ENCODE measurements at places on chromosomes 12 and 14. TPM values are rescaled to one million over a fixed set of nuclear protein-coding genes. Genes with fewer than 3 reads are reported as not detected.

The SLC6A12 gene
- total RNA-seq, result 0.37 TPM

The ENDOU gene
- total RNA-seq, result not detected

The ADAM20 gene
- total RNA-seq, result 0.39 TPM

The GDF11 gene
- total RNA-seq, result 15.4 TPM

The TBX3 gene
- total RNA-seq, result not detected

The RNASE3 gene
- total RNA-seq, result not detected

The TDRD9 gene
- total RNA-seq, result 0.23 TPM

The NGB gene
- not detected for total RNA-seq

The DEPDC4 gene
- 1.8 TPM for total RNA-seq

DNA sequence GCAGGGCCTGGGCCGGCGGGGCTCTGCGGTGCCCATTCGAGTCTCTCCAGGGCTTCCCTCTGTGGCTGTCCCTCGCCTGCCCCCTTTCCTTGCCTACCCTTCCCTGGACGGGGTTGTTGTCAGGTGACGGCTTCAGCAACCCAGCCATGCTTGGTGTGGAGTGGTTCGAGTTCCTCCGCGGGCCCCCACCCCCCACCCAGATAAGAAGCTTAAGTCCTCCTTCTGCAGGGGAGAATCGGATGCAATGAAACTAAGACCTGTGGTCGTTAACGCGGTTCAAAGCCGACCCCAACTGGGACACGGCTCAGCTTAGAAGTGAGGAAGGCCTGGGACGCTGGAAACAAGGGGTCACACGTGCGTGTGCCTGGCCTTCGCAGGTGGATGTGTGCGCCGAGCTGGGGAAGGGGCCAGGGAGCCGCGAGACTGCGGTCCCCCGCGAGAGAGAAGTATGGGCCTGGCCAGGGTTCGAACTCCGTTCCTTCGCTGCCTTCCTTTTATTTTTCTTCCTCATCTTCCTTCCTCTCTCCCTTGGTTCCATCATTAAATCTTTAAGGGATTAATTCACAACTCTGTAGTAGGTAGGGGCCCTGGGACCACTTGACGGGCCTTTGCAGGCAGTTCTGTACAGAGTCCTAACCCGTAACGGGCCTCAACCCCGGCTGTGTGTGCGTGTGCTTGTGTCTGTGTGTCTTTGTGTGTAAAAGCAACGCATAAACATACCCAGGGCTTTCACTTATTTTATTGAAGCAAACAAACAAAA is 3.5 kb downstream of the TTC6 start:
- H3K4me1 ChIP-seq, result peaks cover 7% of the 10 kb centered on the region
- no peak for DNase-seq
- H3K36me3 ChIP-seq, result peaks cover 6% of the 10 kb centered on the region
- H3K4me3 ChIP-seq, result no peak overlapping the region
- H3K27me3 ChIP-seq, result peaks cover 67% of the 10 kb centered on the region
- no peak overlapping the region for H3K27ac ChIP-seq

DNA sequence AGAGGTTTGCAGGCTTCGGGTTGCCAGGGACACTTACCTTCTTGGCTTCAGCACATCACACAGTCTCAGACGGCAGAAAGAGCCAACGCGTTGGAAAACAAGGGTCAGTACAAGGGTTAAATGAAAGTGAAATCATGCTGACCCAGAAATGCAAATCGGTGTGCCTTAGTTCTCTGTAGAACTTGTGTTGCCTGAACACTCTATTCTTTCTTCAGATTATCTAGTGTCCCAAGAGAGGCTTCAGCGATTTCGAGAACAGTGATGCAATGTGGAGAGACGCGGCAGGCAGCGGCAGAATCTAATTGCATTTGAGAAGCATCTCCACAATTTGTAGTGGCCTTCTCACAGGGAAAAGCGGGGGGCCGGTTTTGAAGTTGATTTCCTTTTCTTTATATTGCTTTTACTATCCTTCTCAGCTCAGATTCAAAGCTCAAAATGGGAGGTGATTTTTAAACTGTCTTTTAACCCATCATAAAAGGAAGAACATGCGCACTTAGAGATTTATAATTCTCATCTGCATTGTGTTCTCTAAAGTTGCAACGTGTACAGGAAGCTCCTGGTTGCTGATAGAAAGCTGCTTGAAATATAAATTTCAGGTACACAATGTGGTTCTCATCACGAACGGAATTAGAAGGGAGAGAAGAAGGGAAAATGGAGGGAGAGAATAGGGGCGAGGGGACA is 67.8 kb upstream of the EGLN3 start:
- H3K27me3 ChIP-seq, result no peaks in the 10 kb centered on the region
- H3K4me3 ChIP-seq, result peak overlapping the region; percentile 82
- peaks cover 34% of the 10 kb centered on the region for H3K4me1 ChIP-seq
- H3K27ac ChIP-seq, result peak overlapping the region; percentile 93

- no peak overlapping the region for H3K4me3 ChIP-seq
- peaks cover 29% of the 10 kb centered on the region for H3K36me3 ChIP-seq
- no peaks in the 10 kb centered on the region for H3K27me3 ChIP-seq
- DNase-seq, result no peak
- peaks cover 26% of the 10 kb centered on the region for H3K4me1 ChIP-seq
Observed at GRCh38 chr14:39423793-39424192, 8.4 kb downstream of the FBXO33 start.

- H3K27me3 ChIP-seq, result no peaks in the 10 kb centered on the region
- DNase-seq, result no peak
- H3K4me3 ChIP-seq, result no peak overlapping the region
- H3K36me3 ChIP-seq, result no peaks in the 10 kb centered on the region
Observed at GRCh38 chr14:70759398-70759797, 49.9 kb downstream of the MAP3K9 start.

DNA sequence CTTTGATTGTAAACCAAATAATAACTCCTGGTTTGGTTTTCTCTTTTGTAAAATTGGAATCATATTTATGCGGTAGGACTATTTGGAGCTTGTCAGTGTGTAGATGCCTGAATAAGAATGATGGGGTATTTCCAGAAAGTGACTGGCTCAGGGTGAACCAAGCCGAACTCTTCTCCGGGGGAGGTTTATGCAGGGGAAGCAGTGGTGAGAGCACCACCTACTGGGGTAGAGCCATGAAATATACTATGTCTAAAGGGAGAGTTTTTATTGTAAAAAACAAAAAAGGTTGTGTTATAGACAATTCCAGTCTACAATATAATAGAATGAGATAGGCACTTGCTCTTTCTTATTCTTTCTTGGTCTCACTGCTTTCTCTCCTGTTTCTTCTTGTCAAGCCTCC is 222.9 kb upstream of the SLC16A7 start:
- H3K36me3 ChIP-seq, result no peaks in the 10 kb centered on the region
- no peak overlapping the region for H3K4me3 ChIP-seq

DNA sequence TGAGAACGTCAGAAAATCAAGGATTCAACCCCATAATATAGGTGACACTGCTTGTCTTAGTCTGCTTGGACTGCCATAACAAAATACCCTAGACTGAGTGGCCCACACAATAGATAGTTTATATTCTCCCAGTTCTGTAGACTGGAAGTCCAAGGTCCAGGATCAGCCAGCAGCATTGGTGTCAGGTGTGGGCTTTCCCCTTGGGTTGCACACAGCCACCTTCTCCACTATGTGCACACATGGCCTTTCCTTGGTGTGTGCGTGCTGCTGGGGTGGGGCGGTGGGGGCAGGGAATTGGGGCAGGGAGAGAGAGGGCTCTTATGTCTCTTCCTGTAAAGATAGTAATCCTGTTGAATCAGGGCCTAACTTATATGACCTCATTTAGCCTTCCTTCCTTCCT is 106.4 kb downstream of the SLC25A47 start:
- no peaks in the 10 kb centered on the region for H3K27me3 ChIP-seq
- peaks cover 12% of the 10 kb centered on the region for H3K4me1 ChIP-seq
- no peak for DNase-seq
- H3K4me3 ChIP-seq, result no peak overlapping the region

GRCh38 chr14:91399868-91400640 is 17.6 kb downstream of the CCDC88C start:
- H3K36me3 ChIP-seq, result peaks cover 46% of the 10 kb centered on the region
- peak; percentile 37 for DNase-seq
- peak overlapping the region; percentile 80 for H3K27ac ChIP-seq

DNA sequence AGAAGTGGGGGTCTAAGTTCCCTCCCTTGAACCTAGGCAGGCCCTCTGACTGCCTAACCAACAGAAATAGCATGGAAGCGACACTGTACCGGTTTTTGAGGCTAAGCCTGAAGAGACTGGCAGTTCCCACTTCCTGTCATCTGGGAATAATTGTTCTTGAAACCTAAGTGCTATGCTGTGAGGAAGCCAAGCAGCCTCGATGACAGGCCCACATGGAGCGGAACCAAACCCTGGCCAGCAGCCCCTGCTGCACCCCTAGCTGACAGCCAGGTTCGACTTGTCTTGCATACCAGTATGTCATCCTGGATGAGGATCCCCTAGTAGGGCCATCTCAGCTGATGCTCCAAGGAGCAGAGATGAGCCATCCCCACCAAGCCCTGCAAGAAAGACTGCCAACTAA is 6.4 kb upstream of the GPR68 start:
- no peaks in the 10 kb centered on the region for H3K27me3 ChIP-seq
- peaks cover 51% of the 10 kb centered on the region for H3K36me3 ChIP-seq
- no peak overlapping the region for H3K4me3 ChIP-seq
- no peak for DNase-seq
- H3K27ac ChIP-seq, result peak overlapping the region; percentile 92

- H3K4me1 ChIP-seq, result peaks cover 3% of the 10 kb centered on the region
- H3K4me3 ChIP-seq, result peak overlapping the region; percentile 45
- no peak for DNase-seq
- H3K36me3 ChIP-seq, result no peaks in the 10 kb centered on the region
- H3K27ac ChIP-seq, result no peak overlapping the region
Observed at GRCh38 chr14:23351681-23352505, 794 bp downstream of the SLC22A17 start.

GRCh38 chr12:6158255-6158654 is 33.8 kb upstream of the VWF start:
- no peak overlapping the region for H3K27ac ChIP-seq
- H3K4me3 ChIP-seq, result no peak overlapping the region
- no peaks in the 10 kb centered on the region for H3K36me3 ChIP-seq
- H3K27me3 ChIP-seq, result peaks cover 1% of the 10 kb centered on the region
- no peak for DNase-seq

- H3K27ac ChIP-seq, result no peak overlapping the region
- DNase-seq, result no peak
- H3K4me1 ChIP-seq, result peaks cover 17% of the 10 kb centered on the region
- no peak overlapping the region for H3K4me3 ChIP-seq
Observed at GRCh38 chr14:60089221-60089620, 2.5 kb upstream of the PCNX4 start.

GRCh38 chr12:104303538-104304151 is at the start of gene EID3:
Gene EID3 (plus strand): TSS chr12:104303739. CDS start chr12:104303935, 196 bp downstream.
- H3K27me3 ChIP-seq, result no peaks in the 10 kb centered on the region
- H3K27ac ChIP-seq, result peak within 1 kb of the TSS; percentile 99
- peak within 1 kb of the TSS; percentile 90 for H3K4me3 ChIP-seq
- peaks cover 62% of the 10 kb centered on the region for H3K4me1 ChIP-seq

GRCh38 chr12:116461060-116461459 is 98.1 kb upstream of the MAP1LC3B2 start:
- DNase-seq, result no peak
- no peak overlapping the region for H3K4me3 ChIP-seq
- no peaks in the 10 kb centered on the region for H3K36me3 ChIP-seq
- H3K27ac ChIP-seq, result no peak overlapping the region
- no peaks in the 10 kb centered on the region for H3K4me1 ChIP-seq

- H3K36me3 ChIP-seq, result no peaks in the 10 kb centered on the region
- H3K27ac ChIP-seq, result no peak overlapping the region
- H3K27me3 ChIP-seq, result peaks cover 1% of the 10 kb centered on the region
- peaks cover 11% of the 10 kb centered on the region for H3K4me1 ChIP-seq
Observed at GRCh38 chr12:25556153-25556552, 3.1 kb upstream of the LMNTD1 start.

DNA sequence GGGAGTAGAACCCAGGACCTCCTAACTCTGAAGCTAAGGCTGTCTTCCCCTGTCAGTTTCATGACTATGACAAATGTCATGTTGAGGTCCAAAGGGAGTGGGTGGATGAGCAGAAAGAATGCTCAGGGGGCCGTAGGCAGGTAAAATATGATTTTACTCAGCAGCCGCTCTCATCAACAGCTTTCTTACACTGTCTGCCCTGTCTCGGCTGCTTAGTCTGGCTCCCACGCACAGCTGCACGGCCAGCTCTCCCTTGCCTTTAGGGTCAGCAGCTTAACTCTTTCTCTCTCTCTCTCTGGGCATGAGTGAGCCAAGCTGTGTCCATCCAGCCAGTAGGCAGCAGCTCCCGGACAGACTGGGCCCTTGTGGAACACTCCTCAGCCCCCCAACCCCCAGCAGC is 95.2 kb downstream of the GCH1 start:
- H3K4me3 ChIP-seq, result no peak overlapping the region
- H3K4me1 ChIP-seq, result peaks cover 2% of the 10 kb centered on the region
- no peaks in the 10 kb centered on the region for H3K36me3 ChIP-seq
- peaks cover 28% of the 10 kb centered on the region for H3K27me3 ChIP-seq
- no peak overlapping the region for H3K27ac ChIP-seq

DNA sequence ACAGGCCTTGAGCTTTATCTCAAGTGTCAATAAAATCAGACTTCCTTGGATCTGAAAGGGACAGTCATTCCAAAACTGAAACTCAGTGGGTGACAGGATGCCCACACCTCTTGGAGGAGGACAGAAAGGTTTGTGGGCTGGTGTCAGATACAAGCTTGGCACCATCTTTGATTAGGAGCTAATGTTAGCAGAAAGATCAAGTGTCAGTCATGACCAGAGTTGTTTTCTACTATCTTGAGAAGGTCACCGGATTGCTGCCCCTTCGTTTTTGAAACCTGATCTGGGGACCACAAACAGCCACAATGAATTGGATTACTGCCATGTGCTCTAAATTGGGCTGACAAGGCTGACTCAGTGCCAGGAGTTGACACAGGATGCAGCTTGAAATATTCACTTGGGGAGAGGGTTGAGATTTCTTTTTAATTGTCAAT is 88.3 kb downstream of the OTOGL start:
- DNase-seq, result no peak
- H3K27ac ChIP-seq, result peak overlapping the region; percentile 64
- H3K4me1 ChIP-seq, result no peaks in the 10 kb centered on the region
- H3K27me3 ChIP-seq, result peaks cover 4% of the 10 kb centered on the region

- H3K4me3 ChIP-seq, result no peak overlapping the region
- no peak overlapping the region for H3K27ac ChIP-seq
- H3K36me3 ChIP-seq, result no peaks in the 10 kb centered on the region
- DNase-seq, result no peak
Observed at GRCh38 chr14:31037709-31038221, 11.6 kb upstream of the STRN3 start.
